ENCODE measurements at places on chromosomes 13 and 19.
A peak's percentile ranks its signal among the peaks of the same experiment; 100 is the strongest.

DNA sequence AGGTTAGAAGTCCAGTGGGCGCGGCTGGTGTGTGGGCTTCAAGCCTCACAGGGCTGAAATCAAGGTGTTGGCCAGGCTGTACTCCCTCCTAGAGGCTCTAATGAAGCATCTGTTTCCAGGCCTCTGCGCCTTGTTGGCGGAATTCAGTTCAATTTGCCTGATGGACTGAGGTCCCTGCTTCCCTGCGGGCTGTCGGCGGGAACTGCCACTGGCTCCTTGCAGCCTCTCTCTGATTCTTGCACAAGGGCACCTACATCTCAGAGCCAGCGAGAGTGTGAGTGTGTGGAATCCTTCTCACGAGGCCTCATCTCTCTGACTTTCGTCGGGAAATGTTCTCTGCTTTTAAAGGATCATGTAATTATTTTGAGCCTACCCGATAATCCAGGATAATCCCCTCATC, 128.6 kb downstream of the DLEU7 start:
- DNase-seq: no peak

GRCh38 chr13:34465423-34465922, 476.6 kb upstream of the NBEA start:
- no peak for DNase-seq

GRCh38 chr19:7419777-7420439, 68.9 kb downstream of the PEX11G start:
- DNase-seq: no peak

DNA sequence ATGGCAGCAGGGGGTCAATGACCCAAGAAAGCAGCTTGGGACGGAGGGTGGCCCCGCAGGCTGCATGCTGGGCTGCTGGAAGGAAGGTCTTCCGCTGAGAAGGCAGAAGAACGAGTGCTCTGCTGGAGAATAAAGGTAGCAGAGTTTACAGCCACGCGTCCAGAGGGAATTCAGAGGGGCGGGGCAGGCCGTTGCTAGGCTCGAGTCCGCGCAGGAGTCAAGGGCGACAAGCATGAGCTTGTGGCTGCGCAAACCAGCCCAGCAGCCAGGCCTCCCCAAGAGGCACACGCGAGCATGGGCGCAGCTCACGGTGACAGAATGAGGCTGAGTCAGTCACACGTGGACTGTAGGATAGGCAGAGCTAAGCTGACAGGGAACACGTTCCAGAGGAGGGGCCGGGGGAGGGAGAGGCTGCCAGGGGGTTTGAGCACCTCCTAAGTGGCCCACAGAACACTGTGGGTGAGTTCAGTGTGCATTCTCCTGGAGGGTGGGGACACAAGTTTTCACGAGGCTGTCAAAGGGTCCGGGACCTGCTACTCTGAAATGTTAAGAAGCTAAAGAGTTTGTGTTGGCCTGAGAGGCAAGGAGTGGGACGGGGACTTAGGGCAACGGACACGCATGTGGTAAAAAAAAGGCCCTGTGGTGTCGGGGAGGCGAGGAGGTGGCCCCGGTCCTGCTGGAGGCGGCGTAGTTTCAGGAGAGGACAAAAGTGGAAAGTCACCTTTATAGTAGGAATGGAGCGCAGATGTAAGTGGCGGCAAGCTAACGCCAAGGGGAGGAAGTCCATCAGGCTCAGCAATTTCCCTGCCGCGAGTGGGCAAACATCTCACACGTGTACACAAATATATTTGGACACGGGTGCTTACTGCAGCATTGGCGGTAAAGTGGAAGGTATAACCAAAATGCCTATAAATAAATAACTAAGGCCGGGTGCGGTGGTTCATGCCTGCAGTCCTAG, 17.7 kb downstream of the RFX2 start:
- DNase-seq: no peak

DNA sequence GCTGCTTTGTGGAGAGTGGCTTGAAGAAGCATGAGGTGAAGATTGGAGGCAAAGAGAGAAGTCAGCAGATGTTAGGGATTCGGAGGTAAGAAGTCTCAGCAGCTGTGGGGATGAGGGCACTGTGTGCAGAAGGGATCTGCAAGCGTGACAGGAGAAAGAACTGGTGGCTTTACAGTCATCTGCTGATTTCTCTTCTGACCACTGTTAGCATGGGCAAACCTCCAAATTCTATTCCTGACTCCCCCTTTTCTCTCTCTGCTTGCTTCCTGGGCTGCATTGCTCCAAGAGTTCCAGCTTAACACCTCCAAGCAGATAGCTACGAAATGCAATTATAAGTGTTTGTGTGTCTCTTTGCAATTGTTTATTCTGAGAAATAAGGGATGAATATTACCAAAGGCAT, 159.6 kb downstream of the GGACT start:
- DNase-seq: no peak

GRCh38 chr13:64688893-64689677, 2541.1 kb downstream of the PCDH9 start:
- no peak for DNase-seq

DNA sequence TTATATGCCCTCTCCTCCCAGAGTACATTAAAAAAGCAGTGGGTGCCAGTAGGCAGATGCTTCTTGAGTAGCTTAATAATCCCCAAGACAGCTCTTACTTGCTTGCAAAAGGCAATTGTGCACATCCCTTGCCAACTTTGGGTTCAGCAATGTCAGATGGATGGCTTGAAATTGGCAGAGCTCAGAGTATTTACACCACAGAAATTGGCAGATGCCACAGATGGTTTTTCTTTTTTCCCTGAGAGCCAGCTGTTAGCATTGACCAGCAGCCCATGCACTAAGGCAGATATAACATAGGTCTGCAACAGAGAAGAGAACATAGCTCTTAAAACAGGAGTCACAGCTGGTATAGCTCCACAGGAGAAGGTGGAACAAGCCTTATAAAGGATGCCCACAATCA, 18.4 kb upstream of the RNASEH2B start:
- no peak for DNase-seq

DNA sequence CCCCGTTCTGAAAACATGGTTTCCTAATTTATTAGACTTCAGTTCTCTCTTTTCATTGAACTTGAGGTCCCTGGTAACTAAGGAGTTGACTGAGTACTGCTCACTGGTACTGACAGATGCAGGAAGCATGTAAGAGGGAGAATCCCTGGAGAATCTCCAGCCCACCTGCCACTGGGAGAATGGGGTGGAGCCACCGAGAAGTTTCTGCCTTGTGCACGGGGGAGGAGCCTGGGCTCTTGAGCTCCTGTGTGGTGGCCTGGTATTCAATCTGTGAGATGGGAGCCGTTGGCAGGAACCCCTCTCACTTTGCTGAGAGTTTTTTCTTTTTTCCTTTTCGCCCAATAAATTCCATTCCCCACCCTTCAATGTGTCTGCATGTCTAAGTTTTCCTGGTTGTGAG, 13.2 kb upstream of the AKAP11 start:
- DNase-seq: no peak

DNA sequence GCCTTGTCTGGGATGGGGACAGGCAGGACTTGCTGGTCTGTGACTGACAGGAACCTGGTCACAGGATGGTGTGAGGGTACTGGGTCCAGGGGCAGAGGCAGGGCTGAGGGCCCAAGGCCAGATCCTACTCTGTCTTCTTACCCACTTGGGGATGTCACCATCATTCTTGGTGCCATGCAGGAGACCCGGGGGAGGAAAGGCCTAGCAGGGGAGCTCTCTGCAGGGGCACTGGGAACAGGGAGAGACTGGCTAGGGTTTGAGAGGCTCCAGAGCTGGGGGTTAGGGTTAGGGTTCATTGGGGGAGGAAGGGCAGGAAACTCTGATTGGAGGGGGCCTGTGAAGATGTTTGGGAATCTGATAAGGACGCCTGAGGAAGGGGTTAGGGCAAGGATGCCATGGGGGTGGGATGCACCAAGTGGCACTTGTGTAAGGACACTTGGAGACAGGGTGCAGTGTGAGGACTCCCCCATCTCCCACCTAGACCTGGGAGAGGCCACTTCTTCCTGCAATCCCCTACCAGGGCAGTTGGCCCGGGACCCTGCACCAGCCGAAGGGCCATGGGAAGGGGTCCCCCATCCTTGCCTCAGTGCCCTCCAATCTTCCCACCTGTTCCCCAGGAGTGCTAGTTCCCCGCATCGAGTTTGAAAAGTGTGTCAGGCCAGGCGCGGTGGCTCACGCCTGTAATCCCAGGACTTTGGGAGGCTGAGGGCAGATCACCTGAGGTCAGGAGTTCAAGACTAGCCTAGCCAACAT, 6.9 kb downstream of the PRR36 start:
- DNase-seq: no peak

DNA sequence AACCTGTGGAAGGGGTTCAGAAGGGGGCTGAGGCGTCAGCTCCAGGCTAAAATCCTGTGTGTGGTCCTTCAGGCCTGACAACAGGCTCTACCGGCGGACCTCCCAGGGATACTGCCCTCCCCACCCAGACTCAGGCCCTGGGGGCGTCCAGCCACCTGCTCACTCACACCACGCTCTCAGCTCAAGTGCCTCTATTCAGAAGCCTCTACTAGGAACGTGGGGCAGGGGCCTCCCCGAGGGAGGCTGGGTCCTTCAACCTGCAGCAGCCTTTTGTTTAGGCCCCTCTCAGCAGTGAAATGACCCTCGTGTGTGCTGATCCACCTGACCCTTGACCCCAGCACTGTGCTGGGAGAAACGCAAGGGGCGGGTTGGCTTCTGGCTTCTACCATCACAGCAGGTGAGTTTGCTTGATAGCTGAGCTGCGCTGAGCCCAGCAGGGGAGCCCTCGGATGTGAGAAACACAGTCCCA, 10.6 kb downstream of the PLPP2 start:
- no peak for DNase-seq

DNA sequence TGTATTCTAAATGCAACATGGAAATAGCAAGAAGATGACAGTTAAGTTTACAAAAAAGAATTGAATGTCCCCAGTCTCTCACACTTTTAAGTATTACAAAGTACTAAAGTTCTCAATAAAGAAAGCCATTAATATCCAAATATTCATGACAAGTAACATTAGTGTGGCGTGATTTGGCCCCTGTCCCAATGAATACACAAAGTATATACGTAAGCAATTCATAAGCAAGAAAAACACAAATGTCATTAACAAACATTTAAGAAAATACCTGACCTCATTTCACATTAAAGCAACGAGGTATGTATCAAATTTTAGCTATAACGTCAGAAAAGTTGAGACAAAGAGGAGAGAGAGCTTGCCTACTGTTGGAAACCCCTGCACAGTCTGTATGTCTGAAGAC, 241.9 kb upstream of the IRS2 start:
- DNase-seq: no peak

- DNase-seq: no peak
Measured at GRCh38 chr19:11708457-11708856, 30.3 kb downstream of the ZNF823 start.

GRCh38 chr13:37475966-37476365, 122.6 kb downstream of the POSTN start:
- no peak for DNase-seq

DNA sequence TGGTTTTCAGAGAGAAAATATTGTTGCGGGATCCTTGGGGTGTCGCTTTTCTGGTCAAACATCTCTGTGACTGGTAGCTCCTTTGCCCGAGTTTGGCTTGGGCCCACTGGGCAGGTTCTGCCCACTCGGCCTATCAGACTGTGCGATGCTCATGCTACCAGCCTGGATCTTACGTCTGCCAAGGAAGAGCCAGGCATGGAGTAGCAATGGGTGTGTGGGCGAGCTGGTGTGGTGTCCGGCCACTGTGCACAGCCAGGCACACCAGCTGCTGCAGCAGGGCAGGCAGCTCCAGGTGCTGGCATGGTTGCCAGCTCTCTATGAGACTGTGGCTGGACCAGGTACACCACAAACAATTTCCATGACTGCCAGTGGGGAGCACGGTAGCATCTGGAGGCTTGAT, 1351.8 kb upstream of the PCDH20 start:
- no peak for DNase-seq

DNA sequence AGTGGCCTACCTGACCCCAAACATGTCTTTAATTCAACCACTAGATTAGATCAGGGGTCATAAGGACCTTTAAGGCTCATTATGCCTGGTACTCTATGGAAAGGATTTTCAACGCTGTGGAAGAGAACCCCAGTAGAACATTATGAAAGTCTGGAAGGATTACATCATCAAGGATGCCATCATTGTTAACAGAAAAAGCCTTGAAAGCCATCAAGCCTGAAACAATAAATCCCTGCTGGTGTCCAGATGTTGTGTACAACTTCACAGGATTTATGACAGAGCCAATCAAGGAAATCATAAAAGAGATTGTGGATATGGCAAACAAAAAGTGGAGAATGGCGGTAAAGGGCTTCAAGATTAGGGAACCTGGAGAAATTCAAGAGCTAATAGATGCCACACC, 59.7 kb downstream of the NAA16 start:
- DNase-seq: no peak

GRCh38 chr13:107835339-107836018, 379.9 kb downstream of the LIG4 start:
- DNase-seq: no peak

- DNase-seq: no peak
Measured at GRCh38 chr13:90883592-90883991, 463.9 kb upstream of the MIR17HG start.

- DNase-seq: peak; percentile 73
Measured at GRCh38 chr19:44401139-44402115, at the start of gene ZNF285. Gene ZNF285, minus strand, starts transcription at chr19:44401608. Its CDS starts 4,395 bp downstream, at chr19:44397213.

- DNase-seq: no peak
Measured at GRCh38 chr13:83136660-83137059, 745.6 kb downstream of the SLITRK1 start.

DNA sequence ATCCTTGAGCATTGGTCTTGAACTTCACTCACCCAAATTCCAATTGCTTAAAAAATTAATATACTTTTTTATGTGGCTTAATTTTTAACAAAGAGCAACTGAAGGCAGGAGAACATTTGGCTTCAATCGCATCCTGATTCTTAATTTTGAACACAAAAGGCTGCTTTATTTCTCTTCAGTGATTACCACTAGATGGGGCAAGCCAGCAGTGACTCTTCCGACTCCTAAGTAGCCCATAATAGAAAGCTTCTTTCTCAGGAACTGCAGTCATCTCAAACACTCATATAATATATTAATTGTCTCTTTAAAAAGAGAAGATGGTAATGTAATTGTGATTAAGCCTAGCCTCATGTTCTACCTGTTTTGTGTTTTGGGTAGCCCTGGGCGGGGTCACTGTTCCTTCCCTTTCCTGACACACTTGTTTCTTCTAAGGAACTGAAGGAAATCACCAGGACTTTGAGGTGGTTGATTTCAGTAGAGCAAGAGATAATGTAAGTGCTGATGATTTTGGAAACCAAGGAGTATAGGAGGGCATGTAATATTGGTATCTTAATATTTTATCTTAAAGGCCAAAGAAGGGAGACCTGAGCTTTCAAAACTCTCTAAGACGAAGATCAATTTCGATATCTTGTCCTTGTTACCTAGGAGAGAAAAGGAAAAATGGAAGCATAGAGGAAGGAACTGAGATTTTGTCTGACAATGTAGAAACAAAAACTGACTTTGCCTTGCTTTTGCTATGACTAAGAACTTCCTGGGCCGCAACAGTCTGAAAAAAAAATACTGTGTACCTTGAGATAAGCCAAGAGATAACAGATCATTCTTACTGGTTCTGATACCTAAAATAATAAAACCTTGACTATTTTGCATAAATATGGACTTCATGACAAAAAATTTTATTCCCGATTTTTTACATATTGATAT, 73.1 kb downstream of the TNFSF13B start:
- no peak for DNase-seq
